ENCODE measurements at places on chromosomes 4 and X.

GRCh38 chrX:39320165-39320564, 518.9 kb downstream of the MID1IP1 start:
- DNase-seq, result no peak

- DNase-seq, result peak; percentile 42
Measured at GRCh38 chr4:98828801-98829200, 100.1 kb downstream of the EIF4E start.

DNA sequence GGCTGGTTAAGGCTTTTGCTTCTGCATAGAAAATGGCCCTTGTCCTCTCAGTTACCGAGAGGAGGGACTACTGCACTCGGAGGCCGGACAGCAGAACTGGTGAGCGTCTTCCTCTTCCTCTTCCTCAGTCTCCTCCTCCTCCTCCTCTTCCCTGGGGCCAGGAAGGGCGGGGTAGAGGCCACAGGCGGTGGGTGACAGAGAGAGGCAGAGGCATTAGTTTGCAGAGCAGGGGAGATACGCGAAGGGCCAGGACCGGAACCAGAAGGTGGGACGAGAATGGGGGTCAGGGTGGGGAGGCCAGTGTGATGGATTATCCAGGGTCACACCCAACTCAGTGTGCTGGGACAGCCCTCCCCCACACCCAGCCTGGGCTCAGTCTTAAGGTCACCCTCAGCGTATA, 14.5 kb downstream of the IQSEC2 start:
- DNase-seq, result no peak

DNA sequence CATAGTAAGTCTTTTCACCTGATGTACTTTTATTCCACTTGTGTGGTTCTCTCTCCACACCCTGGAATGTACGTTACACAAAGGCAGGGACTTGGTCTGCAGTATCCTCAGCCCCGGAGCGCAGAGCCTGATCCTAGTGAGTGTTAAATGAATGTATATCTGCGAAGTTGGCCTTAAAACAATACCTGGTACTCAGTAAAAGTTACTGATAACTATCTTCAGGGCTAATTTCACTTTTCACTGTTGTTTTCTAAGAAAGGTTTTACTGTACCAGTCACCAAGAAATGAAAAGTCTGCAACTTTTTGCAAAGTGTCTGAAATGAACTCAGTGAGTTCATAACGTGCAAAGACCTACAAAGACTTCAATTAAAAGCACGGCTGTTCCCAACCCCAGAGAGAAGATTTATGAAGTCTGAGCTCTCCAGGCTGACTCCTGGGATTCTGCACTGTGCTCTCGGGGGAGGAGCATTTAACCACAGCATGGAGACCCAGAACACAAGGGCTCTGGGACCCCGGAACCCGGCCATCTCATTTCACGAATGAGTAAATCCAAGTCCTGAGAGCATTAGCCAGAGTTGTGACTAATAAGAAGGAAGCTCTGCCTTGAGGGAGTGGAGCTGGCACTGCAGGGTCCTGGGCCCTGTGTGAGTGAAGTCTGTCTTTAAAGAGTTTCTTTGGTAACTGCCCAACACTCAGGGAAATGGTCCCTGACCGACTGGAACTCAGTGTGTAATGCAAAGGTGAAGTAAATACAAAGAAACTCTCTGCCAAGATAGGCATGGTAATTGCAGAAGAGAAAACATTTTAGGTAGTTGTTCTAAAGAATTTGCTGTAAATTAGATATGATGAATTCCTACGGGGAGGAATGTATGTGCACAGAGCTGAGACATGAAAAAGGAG, 165.8 kb downstream of the NSUN7 start:
- no peak for DNase-seq

DNA sequence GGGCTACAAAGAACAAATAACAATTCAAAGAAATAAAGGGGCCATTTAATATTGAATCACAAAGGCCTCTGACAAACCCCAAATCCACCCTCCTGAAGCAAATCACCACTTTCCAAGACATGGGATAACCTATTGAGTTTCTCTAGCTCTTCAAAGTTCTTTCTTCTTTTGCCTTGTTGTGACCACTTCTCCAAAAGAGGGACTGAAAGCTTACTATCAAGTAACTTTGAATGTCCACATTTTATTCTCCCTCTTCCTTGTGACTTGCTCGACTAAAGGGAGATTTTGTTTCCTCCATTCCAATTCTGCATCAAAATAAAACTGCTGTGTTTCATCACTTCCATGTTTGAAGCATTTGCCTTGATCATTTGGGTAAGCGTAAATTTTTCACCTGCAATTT, 166.6 kb upstream of the SLC7A11 start:
- DNase-seq, result no peak

DNA sequence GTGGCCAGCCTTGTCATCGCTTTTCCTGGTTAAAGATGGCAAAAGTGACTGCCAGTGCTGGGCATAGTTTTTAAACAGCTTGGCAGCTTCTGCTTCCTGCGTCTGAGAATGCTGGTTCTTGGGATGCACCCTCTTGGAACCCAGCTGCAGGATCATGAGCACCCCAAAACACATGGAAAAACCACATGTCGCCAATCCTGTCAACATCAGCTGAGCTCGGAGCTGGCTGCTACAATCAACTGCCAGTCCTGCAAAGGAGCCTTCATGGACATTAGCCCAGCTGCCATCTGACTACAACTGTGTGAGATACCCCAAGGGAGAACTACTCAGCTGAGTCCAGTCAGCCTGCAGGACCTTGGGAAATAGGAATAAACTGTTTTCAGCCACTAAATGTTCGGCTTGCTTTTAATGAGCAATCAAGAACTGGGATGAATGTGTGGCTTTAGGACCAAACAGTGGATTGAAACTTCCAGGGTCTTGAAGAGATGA, 31.0 kb downstream of the OSTC start:
- no peak for DNase-seq

DNA sequence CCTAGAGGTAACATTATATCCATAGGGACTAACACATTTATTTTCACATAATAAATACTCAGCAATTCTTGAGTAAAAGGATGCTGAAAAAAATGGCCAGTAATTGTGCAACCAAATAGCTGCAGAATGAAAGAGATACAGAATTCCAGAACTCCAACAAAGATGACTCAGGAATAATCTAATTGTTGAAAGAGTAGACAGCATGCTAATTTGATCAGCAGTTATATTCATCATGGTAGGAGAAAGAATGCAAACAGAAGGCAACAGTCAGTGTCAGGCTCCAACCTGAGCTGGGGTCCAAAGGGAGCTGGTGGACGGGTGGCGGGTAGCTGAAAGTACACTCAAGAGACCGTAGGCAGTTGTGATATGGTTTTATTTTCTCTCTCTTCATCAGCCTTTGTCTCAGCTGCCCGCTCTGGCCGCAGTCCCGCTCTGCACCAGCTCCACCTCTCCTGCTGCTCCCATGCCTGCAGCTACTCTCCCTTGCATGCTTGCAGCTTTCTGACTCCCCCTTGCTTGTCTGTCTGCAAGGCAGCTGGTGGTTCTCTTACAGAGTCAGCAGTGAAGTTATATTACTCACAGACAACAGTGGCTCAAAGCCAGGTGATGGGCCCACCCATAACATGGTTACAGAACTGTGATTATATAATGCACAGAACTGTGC, 1150.1 kb downstream of the STIM2 start:
- DNase-seq, result no peak
